AG04450 (cell line): ENCODE measurements at places on chromosomes 5 and 9. TPM values are rescaled to one million over a fixed set of nuclear protein-coding genes. Genes with fewer than 3 reads are reported as not detected.

The BNC2 gene
- 46.8 and 49.0 TPM in 2 replicates for polyA plus RNA-seq

The SPATA31C1 gene
- polyA plus RNA-seq: not detected in 2 replicates

The TLE1 gene
- polyA plus RNA-seq: 42.8 and 44.0 TPM in 2 replicates

DNA sequence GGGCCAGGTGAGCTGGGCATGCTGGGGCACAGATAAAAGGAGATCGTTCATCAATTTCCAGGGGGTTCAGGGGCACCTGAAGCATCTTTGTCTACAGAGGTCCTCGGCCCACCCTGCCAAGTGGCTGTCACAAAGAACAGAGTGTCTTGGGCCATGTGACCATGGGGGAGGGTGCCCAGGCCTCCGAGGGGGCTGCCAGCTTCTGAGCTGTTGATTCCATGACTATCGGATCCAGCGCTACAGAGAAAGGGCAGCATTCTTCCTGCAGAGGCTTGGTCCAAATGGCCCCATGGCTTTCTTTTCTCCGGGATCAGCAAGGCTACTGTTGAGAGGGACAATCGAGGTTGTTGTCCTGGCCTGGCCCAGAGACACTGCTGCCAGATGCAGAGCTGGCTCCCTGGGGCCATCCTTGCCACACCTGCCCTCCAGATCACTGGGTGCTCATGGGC is 289.2 kb downstream of the ZSWIM6 start:
- no peak for DNase-seq

GRCh38 chr5:83492331-83492730 is 20.8 kb downstream of the VCAN start:
- DNase-seq: no peak

DNA sequence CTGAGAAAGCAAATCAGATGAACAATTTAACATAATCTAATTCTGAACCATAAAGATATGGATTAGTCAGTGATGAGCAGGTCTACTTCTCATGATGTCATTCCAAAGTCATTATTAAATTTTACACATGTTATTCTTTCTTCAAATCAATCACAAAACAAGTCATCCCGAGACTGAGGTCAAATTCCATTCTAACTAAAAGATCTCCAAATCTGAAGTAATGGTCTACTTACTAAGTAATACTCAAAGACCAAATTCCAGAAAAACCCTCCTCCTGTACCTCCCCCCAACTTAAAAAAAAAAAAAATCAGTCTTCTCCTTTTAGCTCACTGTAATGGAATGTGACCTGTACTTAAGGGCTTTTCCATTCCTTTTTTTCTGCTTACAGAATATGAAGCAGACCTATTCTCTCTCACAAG is 4.7 kb downstream of the PFDN1 start:
- DNase-seq: no peak

GRCh38 chr5:27124590-27124989 is 86.2 kb upstream of the CDH9 start:
- no peak for DNase-seq

- no peak for DNase-seq
Measured at GRCh38 chr9:93536874-93537273, 39.5 kb upstream of the PHF2 start.

- peak; percentile 97 for DNase-seq
Measured at GRCh38 chr5:157384971-157385709, 74.9 kb upstream of the NIPAL4 start.
